Stimulated activated CD8-positive, alpha-beta memory T cell treated with anti-CD3 and anti-CD28 coated beads, Interleukin-4, amount 100 ng/mL, for 48 hours (primary cell): ENCODE measurements at places on chromosomes 1 and 21.
A peak's percentile ranks its signal among the peaks of the same experiment; 100 is the strongest.

GRCh38 chr1:202752774-202753173 is 42.5 kb upstream of the SYT2 start:
- no peak for DNase-seq

- peak; percentile 92 for DNase-seq
Observed at GRCh38 chr1:167442142-167442848, 76.0 kb downstream of the CD247 start.

- no peak for DNase-seq
Observed at GRCh38 chr1:27144920-27145661, 9.8 kb downstream of the SLC9A1 start.

GRCh38 chr1:234538062-234538731 is 59.2 kb upstream of the TARBP1 start:
- DNase-seq = no peak

DNA sequence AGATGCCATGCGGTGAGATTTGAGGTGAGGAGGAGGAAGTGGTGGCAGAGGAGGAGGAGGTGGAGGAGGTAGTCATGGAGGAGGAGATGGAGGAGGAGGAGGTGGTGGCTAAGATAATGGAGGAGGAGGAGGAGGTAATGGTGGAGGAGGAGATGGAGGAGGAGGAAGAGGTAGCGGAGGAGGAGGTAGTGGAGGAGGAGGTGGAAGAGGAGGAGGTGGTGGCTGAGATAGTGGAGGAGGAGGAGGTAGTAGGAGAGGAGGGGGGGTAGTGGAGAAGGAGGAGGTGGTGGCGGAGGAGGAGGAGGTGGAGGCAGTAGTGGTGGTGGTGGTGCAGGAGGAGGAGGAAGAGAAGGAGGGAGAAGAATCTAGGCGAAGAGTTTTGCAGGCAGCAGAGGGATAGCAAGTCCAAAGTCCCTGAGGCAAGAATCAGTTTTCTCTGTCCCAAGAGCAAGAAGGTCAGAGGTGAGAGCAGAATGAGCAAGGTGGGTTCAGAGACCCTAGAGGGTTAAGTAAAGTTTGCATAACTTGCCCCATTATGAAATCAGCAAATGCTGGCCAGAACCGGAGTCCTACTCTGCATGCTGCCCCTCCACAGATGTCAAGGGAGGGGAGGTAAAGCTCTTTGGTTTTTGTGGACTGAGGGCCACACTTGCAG is 38.9 kb upstream of the GNPAT start:
- no peak for DNase-seq

- DNase-seq = no peak
Observed at GRCh38 chr1:1400576-1401456, 1.7 kb upstream of the CCNL2 start.

GRCh38 chr1:181044449-181044966 is 10.7 kb downstream of the MR1 start:
- peak; percentile 71 for DNase-seq

GRCh38 chr21:32916522-32917099 is 109.1 kb upstream of the OLIG2 start:
- DNase-seq = no peak

GRCh38 chr1:95118067-95118499 is 928 bp downstream of the TLCD4 start:
- DNase-seq = no peak

DNA sequence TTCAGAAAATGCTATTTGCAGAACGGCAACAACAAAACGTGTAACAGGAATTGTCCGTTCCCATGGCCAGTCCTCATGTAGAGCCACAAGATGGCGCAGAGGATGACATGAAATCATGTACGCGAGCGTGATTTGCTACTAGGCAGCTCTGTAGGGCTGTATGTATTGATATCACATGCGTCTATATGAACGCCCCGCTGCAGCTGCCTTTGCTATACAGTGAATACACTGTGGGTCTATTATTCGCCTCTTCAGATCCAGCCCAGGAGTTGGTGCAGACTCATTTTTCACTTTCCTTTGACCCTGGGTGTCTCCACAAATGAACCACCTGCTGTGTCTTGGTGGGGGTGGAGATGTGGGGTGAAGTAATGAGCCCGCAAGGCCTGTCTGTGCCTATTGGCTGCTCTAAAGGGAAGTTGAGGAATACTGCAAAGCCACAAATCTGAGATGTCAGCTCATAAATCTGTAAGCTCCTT is 361.5 kb downstream of the KIF26B start:
- no peak for DNase-seq

DNA sequence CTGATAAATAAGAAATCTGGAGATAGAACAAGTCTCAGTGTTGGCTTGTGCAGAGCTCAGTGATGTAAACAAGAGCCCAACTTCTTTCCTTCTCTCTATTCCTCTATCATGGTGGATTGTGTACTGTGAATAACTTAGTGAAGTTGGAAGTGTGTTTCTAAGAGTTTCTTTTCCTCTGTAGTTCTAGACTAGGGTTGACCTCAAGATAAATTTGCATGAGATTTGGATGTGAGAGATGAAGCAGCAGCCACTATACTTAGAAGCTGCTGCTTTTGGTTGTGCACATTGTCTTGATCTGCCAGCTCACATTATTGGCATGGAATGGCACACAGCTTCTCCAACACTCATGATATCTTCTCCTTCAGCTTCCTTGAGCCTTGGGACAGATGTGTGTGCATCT is 198.9 kb upstream of the ZP4 start:
- DNase-seq = no peak

DNA sequence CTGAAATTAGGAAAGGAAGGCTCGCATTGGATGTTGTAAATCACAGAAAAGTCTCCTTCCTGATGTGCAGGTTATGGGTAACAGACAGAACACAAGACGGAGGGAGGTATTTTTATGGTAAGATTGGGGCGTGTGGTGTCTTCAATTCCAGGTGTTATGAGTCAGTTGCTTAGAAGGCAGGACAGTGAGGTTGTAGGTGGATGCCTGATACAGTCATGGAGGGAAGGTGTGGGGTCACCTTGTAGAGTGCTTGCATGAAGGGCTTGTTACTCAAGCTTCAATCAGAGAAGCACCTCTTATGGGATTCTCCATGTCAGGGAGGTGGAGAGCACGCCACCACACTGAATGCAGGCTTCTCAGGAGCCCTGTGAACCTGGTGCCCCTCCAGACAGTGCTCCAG is 63.1 kb downstream of the C1orf21 start:
- DNase-seq = no peak

DNA sequence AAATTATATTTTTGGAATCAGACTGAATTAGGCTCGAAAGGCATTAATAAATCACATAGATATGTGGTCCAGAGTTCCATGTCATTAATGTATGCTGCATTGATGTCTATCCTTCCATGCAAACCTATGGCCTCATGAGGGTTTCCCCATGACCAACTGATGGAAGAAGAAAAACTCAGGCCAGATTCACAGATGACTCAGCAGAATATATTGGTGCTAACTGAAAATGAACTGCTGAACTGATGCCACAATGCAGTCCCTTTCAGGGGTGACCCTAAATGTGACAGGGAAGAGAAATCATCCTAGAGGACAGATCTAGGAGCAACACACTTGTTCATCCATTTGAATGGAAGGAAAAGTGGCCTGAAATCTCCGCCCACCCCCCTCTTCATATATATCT is 110.5 kb upstream of the KCND3 start:
- DNase-seq = no peak

- DNase-seq = no peak
Observed at GRCh38 chr21:35775778-35776544, 284.4 kb downstream of the SETD4 start.

DNA sequence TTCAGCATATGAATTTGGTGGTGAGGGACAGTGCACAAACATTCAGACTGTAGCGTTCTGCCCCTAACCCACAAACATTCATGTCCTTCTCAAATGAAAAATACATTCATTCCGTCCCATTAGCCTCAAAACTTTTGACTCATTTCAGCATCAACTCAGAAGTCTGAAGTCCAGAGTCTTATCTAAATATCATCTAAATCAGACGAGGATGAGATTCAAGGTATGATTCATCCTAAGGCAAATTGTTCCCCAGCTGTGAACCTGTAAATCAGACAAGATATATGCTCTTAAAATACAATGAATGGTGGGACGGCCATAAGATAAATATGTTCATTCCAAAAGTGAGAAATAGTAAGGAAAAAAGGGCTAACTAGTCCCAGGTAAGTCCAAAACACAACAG is 1195.6 kb upstream of the ADGRL4 start:
- DNase-seq = no peak

DNA sequence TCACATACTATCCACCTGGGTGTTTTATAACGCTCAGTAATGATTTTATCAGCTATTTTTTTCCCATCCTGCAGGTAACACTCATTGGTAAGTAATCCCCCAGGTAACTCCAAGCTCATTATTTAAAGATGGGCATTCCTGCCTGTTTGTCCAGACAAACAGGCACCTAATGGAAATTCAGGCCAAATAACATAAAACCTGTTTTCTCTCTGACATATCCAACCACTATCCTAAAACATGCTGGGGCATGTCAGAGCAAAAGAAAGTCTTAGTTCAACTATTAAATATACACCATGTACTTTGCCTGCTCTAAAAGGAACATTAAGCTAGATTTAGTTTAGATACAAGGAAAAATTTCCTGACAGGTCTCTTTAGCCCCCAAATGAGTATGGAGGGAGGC is 987.7 kb downstream of the TTLL7 start:
- no peak for DNase-seq

GRCh38 chr1:152026895-152027294 is 9.9 kb downstream of the S100A11 start:
- DNase-seq = no peak

GRCh38 chr1:193703121-193703520 is 516.7 kb upstream of the B3GALT2 start:
- DNase-seq = no peak
